NCI-H1694 treated with DMSO at 0.1 percent for 48 hours (cell line): ENCODE measurements at places on chromosomes 4 and X.

- DNase-seq, result no peak
Observed at GRCh38 chr4:56817840-56818491, 3.5 kb downstream of the SPINK2 start.

GRCh38 chr4:21012851-21013331 is 312.6 kb downstream of the PACRGL start:
- no peak for DNase-seq

DNA sequence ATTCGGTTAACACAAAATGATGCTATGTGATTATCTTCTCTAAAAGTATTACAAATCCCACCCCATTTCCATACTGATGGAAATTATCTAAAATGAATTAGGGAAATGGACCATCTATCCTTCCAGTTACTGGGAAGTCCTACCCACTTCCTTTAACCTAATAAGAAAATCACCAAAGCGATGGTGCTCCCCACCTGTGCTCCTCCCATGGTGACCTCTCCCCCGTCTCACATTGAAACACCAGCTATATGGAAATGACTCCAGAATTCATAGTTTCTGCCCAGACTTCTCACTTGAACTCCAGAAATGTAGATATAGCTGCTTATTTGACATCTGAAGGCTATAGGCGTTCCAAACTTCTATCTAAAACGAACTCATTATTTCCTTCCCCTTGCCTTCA is 48.5 kb downstream of the CCKAR start:
- DNase-seq, result no peak

GRCh38 chr4:115275615-115276014 is 162.2 kb upstream of the NDST4 start:
- no peak for DNase-seq

DNA sequence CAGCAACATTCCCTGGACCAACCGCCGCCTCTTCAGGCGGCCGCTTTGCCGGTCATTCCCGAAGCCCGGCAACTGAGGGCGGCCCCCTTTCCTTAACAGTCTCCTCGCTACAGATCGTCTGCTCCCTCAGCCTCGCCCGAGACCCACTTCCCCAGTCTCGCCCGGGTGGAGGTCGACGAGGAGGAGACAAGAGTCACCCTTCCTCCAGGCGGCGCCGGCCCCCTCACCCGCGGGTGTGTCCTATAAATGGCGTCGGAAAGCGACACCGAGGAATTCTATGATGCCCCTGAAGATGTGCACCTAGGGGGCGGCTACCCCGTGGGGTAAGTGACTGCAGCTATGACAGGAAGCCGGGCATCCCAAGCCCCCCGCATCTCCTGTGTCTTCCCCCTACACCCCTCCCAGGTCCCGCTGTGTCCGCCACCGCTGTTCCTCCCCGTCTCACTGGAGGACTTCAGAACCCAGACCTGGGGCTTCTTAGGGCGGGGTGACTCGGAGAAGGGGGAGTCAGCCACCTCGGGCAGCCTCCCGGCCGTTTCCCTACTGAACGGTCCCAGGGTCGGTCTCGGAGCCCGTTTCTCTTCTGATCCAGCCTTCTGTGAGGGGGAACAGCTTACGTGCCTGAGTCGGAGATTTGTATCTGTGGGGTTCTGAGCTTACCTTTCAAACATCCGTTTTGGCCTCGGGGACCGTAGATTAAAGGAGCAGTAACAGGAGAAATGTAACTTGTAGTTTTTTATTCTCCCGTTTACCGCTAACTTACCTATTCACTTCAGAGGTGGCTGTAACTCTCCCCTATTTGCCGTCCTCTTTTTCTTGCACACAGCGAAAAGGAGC is 570 bp downstream of the WDR44 start:
- DNase-seq, result peak; percentile 7

GRCh38 chr4:186297013-186297645 is 31.1 kb downstream of the F11 start:
- DNase-seq, result peak; percentile 22

- peak; percentile 24 for DNase-seq
Observed at GRCh38 chr4:68271851-68272357, 26.4 kb upstream of the TMPRSS11B start.
